ENCODE measurements at places on chromosomes 5 and 9.

- DNase-seq = no peak
Measured at GRCh38 chr9:33163433-33164137, 3.6 kb downstream of the B4GALT1 start.

DNA sequence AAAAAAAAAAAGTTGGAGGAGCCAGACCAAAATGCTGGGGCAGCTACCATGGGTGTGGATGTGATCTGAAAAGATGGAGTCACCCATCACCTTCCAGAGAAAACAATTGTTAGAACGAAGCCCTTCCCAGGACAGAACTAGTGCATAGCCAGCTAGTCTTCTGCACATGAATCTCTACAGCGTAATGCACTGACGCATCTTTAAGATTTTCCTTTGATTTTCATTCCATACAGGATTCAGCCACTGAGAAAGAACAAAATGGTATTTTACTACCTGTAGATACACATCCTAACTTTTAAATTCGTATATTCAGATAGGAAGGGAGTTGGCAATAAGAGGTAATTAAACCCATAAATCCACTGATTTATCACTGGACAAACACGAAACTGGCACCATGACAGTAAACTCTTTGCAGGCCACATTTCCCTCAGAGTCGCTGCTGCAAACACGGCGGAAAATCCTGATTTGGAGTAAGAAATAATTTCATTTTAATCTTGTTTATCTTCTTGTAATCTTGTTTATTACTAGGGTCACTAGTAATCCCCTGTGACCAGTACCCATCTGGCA is 206.6 kb downstream of the SPOCK1 start:
- no peak for DNase-seq

DNA sequence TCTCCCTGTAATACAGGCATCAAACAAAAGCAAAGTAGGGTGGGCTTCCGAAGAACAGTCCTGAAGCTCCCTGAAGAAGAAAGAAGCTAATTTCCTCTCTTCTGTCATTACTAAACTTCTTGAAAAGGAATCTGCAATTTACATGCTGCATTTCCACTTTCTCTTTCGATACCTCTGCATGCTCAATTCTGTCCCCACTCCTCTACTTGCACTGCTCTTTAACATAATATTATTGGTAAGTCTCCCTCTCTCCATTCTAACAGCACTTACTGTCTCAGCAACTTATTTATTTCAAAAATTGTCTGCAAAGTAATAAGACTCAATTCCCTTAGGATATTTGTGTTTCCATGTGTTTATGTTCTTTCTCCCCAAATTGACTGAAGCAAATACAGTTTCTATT is 3.9 kb upstream of the PLPP1 start:
- DNase-seq = no peak

DNA sequence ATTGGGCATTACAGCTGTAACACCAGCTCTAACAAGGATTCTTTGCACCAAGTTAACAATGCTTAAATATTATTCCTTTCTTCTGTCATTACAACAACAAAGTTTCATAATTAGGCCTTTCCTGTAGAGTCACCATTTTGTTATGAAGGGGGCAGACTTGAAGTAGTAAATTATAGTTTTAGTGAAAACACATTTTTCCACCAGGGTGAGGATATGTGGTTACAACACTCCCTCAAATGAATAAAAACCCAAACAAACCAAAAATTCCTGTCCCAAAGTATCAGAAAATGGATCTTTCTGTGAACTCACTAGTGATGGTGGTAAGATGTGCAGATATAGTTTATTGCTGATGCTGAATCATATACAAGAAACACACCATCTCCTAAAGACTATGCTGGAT is 250.5 kb upstream of the TUT7 start:
- DNase-seq = no peak

GRCh38 chr9:112093870-112094216 is 81.3 kb downstream of the SUSD1 start:
- DNase-seq = no peak

DNA sequence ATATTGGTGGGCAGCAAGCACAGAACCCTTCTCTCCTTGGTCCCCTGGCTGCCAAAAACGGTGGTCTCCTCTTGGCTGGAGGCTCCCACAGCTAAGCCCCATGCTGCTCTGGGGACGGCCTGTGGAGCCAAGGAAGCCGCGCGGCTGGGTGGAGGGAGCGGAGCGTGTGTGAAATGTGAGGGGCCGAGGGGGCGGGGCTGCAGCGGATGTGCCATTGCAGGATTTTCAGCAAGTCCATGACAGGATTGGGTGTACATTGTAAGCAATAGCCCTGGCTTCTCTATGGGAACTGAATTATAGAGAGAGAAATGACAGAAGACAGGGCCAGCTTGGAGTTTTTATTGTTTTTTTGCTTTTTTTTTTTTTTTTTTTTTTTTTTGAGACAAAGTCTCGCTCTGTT is 336.5 kb downstream of the DIRAS2 start:
- no peak for DNase-seq
